Thoracic aorta (tissue), 2 donors: ENCODE measurements at places on chromosomes 7 and 10. TPM values are rescaled to one million over a fixed set of nuclear protein-coding genes. Genes with fewer than 3 reads are reported as not detected.

CRHR2 gene
- not detected for total RNA-seq

DNA sequence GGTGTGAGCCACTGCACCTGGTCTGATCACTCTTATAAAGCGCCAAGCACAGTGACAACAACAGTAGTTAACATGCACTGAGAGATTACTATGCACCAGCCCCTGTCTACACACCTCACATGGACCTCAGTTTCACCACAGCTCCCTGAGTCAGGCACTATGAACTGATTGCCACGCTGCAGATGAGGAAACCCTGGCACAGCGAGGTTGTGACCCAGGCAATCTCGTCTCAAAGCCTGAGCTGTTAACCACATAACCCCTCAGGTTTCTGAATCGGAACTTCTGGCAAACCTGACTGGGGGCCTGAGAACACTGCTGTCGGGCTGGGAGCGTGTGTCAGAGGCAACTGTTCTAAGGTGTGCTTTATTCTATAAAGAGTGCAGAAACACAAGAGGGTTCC lies 150.8 kb downstream of the RNF216 start:
- no peak for DNase-seq
- H3K36me3 ChIP-seq: no peaks in the 10 kb centered on the region
- H3K4me3 ChIP-seq: no peak overlapping the region
- peaks cover 66% of the 10 kb centered on the region for H3K4me1 ChIP-seq
- no peaks in the 10 kb centered on the region for H3K27me3 ChIP-seq

GRCh38 chr7:91135300-91135699 lies 128.9 kb upstream of the FZD1 start:
- H3K36me3 ChIP-seq: no peaks in the 10 kb centered on the region
- H3K27ac ChIP-seq: no peak overlapping the region
- H3K4me3 ChIP-seq: no peak overlapping the region
- H3K27me3 ChIP-seq: no peaks in the 10 kb centered on the region
- DNase-seq: no peak
- H3K4me1 ChIP-seq: no peaks in the 10 kb centered on the region

GLI3 gene
- 6.6 TPM for total RNA-seq

- no peak overlapping the region for H3K27ac ChIP-seq
- peaks cover 4% of the 10 kb centered on the region for H3K4me1 ChIP-seq
- no peak for DNase-seq
- no peaks in the 10 kb centered on the region for H3K36me3 ChIP-seq
These were observed 65.5 kb downstream of the ARMC3 start for GRCh38 chr10:22993314-22993713.

GRCh38 chr7:44796034-44796503 lies 412 bp upstream of the PPIA start:
- H3K4me3 ChIP-seq: peak overlapping the region; percentile 99
- peaks cover 16% of the 10 kb centered on the region for H3K4me1 ChIP-seq
- peaks cover 13% of the 10 kb centered on the region for H3K36me3 ChIP-seq
- DNase-seq: no peak

DNA sequence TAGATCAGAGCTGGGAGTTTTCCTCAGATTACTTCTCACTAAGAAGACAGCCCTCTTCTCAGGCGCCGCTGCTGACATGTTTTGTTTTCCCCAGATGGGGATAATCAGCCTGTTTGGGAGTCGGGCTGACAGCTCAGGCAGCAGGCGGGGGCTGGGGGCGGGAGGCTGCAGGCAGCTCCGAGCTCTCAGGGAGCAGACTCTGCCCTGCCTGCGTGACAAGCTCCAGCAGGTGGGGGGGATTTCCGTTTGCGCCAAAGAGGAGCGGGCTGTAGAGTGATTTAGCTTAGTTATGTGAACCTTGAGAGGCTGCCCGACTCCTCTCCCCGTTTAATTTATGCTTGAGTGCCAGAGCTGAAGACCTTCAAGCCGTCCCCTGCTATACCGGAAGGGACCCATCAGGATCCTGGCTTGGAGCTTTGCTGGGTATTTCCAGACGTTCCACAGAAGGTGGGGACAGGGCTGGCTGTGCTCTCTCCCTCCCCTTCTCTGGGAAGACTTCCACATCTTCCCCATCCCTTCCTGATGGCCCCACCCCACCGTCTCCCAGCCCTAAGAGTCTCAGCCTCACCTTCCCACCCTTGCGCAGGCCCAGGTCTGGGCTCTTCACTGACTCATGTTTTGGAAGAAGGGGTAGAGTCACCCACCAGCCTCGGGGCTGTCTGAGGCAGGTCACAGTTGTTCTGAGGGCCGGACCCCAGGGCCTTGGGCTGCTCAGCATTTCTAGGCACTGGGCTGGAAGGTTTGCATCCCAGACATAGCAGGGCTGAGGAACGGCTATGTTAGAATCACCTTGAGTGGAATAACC lies 24.7 kb upstream of the ADCYAP1R1 start:
- no peak overlapping the region for H3K27ac ChIP-seq
- H3K27me3 ChIP-seq: no peaks in the 10 kb centered on the region
- no peaks in the 10 kb centered on the region for H3K36me3 ChIP-seq
- no peak for DNase-seq
- H3K4me3 ChIP-seq: no peak overlapping the region
- H3K4me1 ChIP-seq: no peaks in the 10 kb centered on the region

DNA sequence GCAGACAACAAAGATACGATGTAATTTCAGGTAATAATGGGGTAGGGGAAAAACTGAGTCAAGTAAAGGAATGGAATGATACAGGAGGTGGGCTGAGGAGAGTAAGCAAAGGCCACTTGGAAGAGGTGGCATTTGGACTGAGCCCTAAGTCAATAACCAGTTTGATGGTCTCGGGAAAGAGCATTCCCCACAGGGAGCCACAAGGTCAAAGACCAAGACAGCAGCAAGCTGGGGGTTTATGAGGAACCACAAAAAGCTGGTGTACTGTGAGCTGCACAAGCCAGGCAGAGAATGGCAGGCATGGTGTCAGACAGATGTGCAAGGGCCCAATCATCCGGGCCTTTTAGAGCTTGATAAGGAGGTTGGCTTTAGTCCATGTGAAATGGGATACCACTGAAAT lies 98.7 kb downstream of the NOC3L start:
- H3K4me3 ChIP-seq: no peak overlapping the region
- H3K27ac ChIP-seq: no peak overlapping the region
- no peaks in the 10 kb centered on the region for H3K27me3 ChIP-seq
- H3K36me3 ChIP-seq: peaks cover 10% of the 10 kb centered on the region

CRYGN gene
- 0.35 TPM for total RNA-seq

DNA sequence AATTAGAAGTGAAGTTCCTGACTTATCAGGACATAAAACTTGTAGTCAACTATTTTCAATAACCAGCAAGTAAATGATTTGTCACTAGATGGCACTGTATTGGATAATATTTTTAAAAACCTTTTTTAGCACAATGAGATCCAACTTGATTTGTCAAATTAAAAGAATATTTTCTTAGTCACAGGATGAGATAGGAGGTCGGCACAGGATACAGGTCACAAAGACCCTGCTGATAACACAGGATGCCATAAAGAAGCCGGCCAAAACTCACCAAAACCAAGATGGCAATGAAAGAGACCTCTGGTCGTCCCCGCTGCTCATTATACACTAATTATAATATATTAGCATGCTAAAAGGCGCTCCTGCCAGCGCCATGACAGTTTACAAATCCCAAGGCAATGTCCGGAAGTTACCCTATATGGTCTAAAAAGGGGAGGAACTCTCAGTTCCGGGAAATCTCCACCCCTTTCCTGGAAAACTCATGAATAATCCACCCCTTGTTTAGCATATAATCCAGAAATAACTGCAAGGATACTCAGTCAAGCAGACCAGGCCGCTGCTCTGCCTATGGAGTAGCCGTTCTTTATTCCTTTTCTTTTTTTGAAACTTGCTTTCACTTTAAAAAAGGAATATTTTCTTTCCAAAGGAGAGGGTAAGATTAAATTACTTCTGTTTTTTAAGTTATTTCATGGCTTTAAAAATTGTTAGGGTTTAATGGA lies 255.7 kb upstream of the MKLN1 start:
- peaks cover 6% of the 10 kb centered on the region for H3K36me3 ChIP-seq
- H3K4me1 ChIP-seq: peaks cover 78% of the 10 kb centered on the region
- peak overlapping the region; percentile 54 for H3K4me3 ChIP-seq
- no peaks in the 10 kb centered on the region for H3K27me3 ChIP-seq
- H3K27ac ChIP-seq: peak overlapping the region; percentile 73
- no peak for DNase-seq

CLDN3 gene
- total RNA-seq: not detected

- H3K4me1 ChIP-seq: no peaks in the 10 kb centered on the region
- peak; percentile 13 for DNase-seq
- H3K27ac ChIP-seq: no peak overlapping the region
- no peak overlapping the region for H3K4me3 ChIP-seq
- H3K27me3 ChIP-seq: no peaks in the 10 kb centered on the region
These were observed 47.3 kb downstream of the MYPN start for GRCh38 chr10:68156373-68157185.

ASIC3 gene
- 2.8 TPM for total RNA-seq

COL17A1 gene
- 0.49 TPM for total RNA-seq

- H3K4me3 ChIP-seq: no peak overlapping the region
- DNase-seq: no peak
- H3K27me3 ChIP-seq: no peaks in the 10 kb centered on the region
- H3K4me1 ChIP-seq: peaks cover 45% of the 10 kb centered on the region
- peaks cover 8% of the 10 kb centered on the region for H3K36me3 ChIP-seq
These were observed 600.4 kb downstream of the KCNMA1 start for GRCh38 chr10:77036993-77037734.

DNA sequence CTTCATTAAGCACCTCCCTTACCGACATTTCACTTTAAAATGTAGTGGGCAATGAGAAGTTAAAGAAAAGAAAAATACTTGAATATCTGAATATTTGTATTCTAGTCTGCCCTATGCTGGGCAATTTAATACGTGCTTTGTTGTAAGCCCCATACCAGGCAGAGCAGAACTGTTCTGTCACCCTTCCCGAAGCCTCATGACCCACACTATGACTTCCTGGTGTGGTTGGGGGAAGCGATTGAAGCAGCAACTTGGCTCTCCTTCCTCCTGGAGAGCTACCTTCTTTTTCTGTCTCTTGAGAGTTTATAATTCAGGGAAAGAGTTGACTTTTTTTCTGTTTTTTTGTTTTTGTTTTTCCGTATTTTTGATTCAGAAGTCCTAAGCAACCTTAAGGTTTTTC lies 243.7 kb downstream of the INHBA start:
- H3K27ac ChIP-seq: no peak overlapping the region
- no peaks in the 10 kb centered on the region for H3K4me1 ChIP-seq
- no peak overlapping the region for H3K4me3 ChIP-seq

- peaks cover 5% of the 10 kb centered on the region for H3K4me1 ChIP-seq
- no peak overlapping the region for H3K4me3 ChIP-seq
- no peak for DNase-seq
- no peaks in the 10 kb centered on the region for H3K36me3 ChIP-seq
These were observed 275.9 kb downstream of the EXOC4 start for GRCh38 chr7:133528796-133529195.

- DNase-seq: no peak
- no peak overlapping the region for H3K27ac ChIP-seq
- no peak overlapping the region for H3K4me3 ChIP-seq
- peaks cover 2% of the 10 kb centered on the region for H3K36me3 ChIP-seq
- no peaks in the 10 kb centered on the region for H3K27me3 ChIP-seq
These were observed 2.3 kb downstream of the MINPP1 start for GRCh38 chr10:87506956-87507355.

DNA sequence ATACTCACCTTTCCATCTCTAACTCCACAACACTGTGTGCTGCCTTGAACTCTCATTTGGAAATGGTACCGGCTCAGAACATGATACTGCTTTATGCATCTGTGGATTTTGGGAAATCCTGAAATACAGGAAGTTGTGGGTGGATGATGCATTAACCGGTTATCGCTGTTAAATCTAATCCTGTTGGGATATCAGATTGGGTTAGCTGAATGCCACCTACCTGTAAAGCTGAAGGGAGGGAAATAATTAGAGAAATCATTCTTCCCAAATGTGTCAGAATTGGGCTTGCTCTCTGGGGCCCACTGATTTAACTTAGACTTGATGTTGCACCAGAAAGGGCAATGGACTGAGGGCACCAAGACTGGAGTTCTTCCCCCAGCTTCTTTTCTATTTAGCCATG lies 54.0 kb downstream of the CH25H start:
- no peak for DNase-seq
- no peak overlapping the region for H3K4me3 ChIP-seq
- H3K4me1 ChIP-seq: no peaks in the 10 kb centered on the region
- H3K27ac ChIP-seq: no peak overlapping the region
- H3K36me3 ChIP-seq: no peaks in the 10 kb centered on the region

CUZD1 gene
- total RNA-seq: not detected

DNA sequence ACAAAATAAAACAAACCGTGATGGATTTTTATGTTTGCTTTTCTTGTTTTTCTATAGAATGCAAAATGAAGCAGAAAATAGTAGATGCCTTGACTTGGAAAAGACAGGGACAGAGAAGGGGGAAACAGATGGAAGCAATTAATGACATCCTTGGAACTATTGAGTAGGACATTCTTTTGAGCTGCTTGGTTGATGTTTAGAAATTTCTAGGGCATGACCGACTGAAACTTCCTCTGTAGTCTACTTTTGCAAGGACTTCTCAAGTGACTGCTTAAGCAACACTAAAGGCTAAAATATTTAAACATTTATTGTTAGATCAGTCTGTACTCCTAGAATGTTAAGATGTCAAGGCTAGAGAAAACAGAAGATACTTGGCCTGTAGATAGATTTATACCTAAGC lies 49.4 kb downstream of the VCL start:
- no peak for DNase-seq
- H3K27ac ChIP-seq: no peak overlapping the region
- no peak overlapping the region for H3K4me3 ChIP-seq
- H3K27me3 ChIP-seq: no peaks in the 10 kb centered on the region

ACTR3C gene
- 0.14 TPM for total RNA-seq

SRRM3 gene
- total RNA-seq: 4.3 TPM

GRCh38 chr7:90430614-90431460 lies 27.6 kb downstream of the CLDN12 start:
- peaks cover 2% of the 10 kb centered on the region for H3K36me3 ChIP-seq
- no peak overlapping the region for H3K27ac ChIP-seq
- no peaks in the 10 kb centered on the region for H3K4me1 ChIP-seq
- no peak overlapping the region for H3K4me3 ChIP-seq
- no peaks in the 10 kb centered on the region for H3K27me3 ChIP-seq
- DNase-seq: no peak

- no peaks in the 10 kb centered on the region for H3K36me3 ChIP-seq
- no peak for DNase-seq
- H3K27ac ChIP-seq: peak overlapping the region; percentile 61
- no peak overlapping the region for H3K4me3 ChIP-seq
- no peaks in the 10 kb centered on the region for H3K27me3 ChIP-seq
These were observed 77.4 kb downstream of the LRMDA start for GRCh38 chr10:75508814-75509306.

HABP2 gene
- not detected for total RNA-seq

- H3K36me3 ChIP-seq: no peaks in the 10 kb centered on the region
- no peak for DNase-seq
- H3K27me3 ChIP-seq: no peaks in the 10 kb centered on the region
- no peak overlapping the region for H3K4me3 ChIP-seq
- no peaks in the 10 kb centered on the region for H3K4me1 ChIP-seq
- no peak overlapping the region for H3K27ac ChIP-seq
These were observed 16.7 kb upstream of the FGL2 start for GRCh38 chr7:77216181-77216845.

GRCh38 chr10:93080350-93081046 lies 6.8 kb downstream of the CYP26A1 start:
- no peaks in the 10 kb centered on the region for H3K27me3 ChIP-seq
- no peaks in the 10 kb centered on the region for H3K4me1 ChIP-seq
- H3K36me3 ChIP-seq: no peaks in the 10 kb centered on the region
- peak; percentile 15 for DNase-seq
- peak overlapping the region; percentile 23 for H3K4me3 ChIP-seq

GRCh38 chr10:114374053-114374791 lies 30.1 kb downstream of the AFAP1L2 start:
- no peaks in the 10 kb centered on the region for H3K36me3 ChIP-seq
- H3K4me1 ChIP-seq: peaks cover 6% of the 10 kb centered on the region
- H3K27ac ChIP-seq: no peak overlapping the region
- DNase-seq: no peak
